NB4 (cell line): ENCODE measurements at places on chromosomes 4 and X.

- no peak for DNase-seq
Observed at GRCh38 chrX:1475481-1475880, 22.8 kb upstream of the ASMTL start.

GRCh38 chrX:153708415-153708814 is 15.8 kb downstream of the BCAP31 start:
- peak; percentile 65 for DNase-seq

- peak; percentile 47 for DNase-seq
Observed at GRCh38 chrX:140766024-140766611, 56.6 kb downstream of the LINC00632 start.

DNA sequence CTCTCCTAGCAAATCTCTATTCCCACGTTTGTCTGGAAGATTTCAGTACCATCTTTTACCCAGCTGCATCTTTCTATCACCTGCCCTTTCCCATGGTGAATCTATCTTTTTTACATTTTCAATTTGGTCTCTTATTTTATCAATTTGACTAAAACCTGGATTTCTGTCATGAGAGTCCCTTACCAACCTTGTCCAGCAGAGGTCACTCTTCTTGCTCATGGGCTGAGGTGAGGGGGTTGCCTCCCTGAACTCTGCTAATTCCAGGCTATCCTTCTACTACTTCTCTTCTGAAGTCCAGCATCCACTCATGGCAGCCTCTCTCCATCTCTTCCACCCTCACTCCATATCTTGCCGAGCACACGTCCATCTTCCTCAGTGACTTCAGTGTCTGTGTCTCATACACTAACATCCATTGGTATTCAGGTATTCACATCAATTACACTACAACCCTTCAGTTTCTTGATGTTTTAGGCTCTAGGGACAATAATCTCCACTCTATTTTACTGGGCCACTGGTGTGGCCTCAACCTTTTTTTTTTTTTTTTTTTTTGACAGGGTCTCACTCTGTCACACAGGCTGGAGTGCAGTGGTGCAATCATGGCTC is 17.8 kb upstream of the ZNF827 start:
- peak; percentile 38 for DNase-seq

- DNase-seq, result peak; percentile 56
Observed at GRCh38 chrX:129115104-129115503, 408.2 kb downstream of the SMARCA1 start.

- peak; percentile 50 for DNase-seq
Observed at GRCh38 chr4:114807759-114808404, 209.3 kb downstream of the UGT8 start.

- DNase-seq, result peak; percentile 92
Observed at GRCh38 chr4:8191136-8191747, 7.8 kb upstream of the SH3TC1 start.

DNA sequence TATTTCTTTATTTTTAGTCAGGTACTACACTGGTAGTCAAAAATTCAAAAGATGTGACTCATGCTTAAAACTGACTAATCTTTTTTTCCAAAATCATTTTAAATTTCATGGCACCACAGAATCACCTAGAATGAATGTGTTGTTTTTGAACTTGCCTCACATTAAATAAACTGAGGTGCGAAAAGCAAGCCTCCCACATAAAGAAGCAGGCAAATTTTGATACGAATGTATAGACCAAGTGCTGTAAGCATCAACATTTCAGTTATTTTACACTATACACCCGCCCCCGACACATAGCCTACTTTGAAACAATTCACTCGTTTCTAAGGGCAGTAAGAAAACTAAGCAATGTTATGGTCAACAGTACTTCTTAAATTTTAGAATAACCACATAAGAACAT is 94.3 kb downstream of the MRPL1 start:
- no peak for DNase-seq

DNA sequence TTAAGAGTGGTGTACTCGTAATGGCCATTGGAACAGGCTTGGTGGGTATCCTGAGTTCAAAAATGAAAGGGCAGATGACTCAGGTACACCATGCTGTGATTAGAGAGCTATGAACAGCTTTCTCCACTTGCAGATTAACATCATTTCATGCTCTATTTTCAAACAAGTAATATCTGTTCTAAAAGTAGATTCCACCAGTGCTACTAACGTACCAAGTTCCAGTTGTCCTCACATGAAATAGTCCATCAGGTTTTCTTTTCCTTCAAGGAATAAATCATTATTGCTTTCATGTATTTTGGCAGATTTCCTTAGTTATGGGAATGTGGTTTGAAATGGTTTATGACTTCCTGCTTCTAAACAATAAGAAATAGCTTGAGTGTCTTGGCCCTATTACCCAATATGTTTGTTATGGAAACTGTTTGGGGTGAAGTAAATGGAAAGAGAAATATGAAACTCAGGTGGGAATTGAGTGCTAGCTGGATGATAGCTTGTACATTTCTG is 49.9 kb downstream of the PCDH7 start:
- no peak for DNase-seq

GRCh38 chr4:153215921-153216320 is 11.7 kb downstream of the TRIM2 start:
- DNase-seq, result no peak

DNA sequence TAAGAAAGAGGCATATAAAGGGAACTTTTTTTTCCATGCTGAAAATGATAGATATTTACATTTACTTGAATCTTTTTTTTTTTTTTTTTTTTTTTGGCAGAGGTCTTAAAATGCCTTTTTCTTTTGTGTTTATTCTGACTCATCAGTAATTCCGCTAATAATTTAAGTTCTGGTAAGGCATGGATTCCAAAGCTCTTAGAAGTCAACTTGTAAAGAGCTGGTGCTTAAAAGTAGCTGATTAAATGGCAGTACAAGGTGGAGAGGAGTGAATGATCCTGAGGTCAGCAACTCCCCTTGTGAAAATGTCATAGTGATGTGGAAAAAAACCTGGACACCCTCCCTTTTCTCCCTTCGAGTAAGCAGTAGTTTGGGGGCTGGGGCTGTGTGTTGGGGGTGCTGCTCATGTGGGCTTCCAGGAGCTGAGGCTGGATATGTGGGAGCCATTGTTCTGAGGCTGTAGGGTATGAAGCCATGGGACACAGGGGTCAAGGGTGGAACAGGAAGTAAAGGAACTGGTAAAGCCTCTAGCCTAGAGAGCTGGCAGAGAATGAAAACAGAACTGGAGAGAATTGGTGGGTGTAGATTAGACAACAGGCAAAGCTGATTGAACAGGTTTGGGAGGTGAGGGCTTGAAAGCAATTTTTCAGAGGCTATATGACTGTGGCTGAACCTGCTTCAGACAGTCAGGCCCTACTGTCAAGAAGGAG is 41.0 kb upstream of the PITX2 start:
- no peak for DNase-seq
